HTR-8/SVneo (cell line): ENCODE measurements at places on chromosomes 12 and 14.
A peak's percentile ranks its signal among the peaks of the same experiment; 100 is the strongest.

DNA sequence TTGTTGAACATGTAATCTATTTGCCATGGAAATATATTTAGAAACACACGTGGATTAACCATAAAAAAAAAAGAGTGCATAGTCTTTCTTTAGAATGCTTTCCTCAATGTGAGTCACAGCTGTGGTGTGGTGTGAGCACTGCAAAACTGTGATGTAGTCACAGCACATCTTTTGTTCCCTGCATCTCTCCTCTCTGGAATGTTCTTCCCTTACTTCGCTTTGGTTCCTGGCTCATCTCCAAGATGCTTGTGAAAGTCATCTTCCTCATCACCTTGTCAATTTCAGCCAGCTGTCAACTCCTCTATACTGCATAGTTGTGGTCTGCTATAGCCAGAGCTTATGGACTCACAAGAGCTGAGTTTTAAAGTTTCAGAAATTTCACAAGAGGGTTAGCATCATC, 60.2 kb downstream of the STAB2 start:
- no peak for DNase-seq

GRCh38 chr14:76385435-76385834, 9.5 kb downstream of the ESRRB start:
- DNase-seq = no peak

- DNase-seq = no peak
Observed at GRCh38 chr12:76740501-76740900, 23.4 kb upstream of the ZDHHC17 start.

DNA sequence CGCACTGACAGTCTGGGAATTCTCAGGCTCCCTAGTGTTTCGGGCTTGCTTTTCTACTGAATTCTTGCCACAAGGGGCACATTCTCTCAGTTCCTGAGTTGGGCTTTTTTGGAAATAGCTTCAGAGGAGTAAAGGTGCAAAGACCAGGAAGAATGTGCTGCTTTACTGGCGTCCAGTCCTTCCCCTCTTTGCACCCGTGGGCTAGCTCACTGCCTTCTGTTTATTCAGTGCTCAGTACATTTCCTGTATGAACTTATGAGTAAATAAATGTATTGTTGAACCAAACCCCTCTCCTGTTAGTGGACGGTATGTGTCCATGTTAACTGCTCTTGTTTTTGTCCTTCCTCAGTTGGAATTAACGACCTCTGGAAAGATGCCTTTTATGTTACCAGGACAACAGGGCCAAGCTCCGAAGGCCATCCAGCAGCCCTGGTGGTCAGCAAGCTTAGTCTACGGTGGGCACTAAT, 24.0 kb downstream of the GSG1 start:
- no peak for DNase-seq

DNA sequence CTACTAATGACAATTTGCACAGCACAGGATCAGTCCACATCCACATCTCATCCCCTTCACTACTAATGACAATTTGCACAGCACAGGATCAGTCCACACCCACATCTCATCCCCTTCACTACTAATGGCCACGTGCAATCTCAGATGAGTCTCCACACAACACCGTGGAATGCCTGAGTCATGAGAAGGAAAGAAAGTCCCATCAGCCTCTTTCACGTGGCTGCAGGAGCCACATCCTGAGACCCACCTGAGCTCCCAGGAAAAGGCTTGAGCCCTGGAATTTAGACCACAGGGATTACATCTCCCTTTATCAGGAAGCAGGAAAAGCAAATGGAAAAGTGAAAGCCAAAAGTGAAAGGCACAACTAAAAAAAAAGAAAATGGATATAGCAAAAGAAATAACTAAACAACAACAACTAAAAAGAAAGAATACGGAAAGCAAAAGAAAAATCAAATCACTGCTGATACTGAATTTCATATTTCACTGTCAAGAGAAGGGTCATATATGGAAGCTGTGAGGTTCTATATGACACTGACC, 1300.5 kb downstream of the TMEM121 start:
- no peak for DNase-seq

DNA sequence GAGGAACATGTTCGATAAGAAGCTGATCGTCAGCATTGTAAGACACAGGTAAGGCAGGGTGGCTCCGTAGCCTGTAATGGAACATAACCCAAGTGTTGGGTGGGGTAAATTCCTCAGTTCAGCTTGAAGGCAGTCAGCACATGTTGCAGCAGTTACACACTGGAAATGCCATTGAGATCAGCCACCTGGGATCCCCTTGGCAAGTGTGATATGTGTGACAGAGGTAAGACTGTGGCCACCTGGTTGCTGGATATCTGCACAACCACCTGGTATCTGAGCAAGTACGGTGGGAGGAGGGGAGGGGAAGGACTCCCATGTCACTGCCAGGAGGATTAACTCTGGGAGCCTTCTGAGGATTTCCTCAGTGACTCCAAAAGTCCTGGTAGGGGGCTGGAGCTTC, 158.0 kb upstream of the CAND1 start:
- DNase-seq = no peak

DNA sequence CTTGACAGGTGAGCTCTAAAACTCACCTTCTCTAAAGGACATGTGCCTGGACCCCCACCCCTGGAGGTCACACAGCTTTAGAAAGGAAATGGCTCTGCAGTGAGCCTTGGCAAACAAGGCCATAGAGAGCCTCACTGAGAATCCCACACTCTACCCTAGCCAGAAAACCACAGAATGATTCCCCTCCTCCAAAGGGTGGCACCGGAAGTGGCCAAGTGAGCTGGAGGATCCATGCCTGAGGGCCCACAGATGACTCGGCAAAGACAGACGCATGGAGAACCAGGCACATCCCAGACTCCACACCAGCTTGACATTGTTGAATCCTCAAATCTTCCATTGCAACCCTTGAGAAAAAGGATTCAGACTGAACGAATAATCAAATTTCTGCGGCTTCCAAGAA, 54.2 kb upstream of the PTHLH start:
- peak; percentile 75 for DNase-seq

- DNase-seq = no peak
Observed at GRCh38 chr12:67991158-67991557, 1.9 kb downstream of the IFNG-AS1 start.

DNA sequence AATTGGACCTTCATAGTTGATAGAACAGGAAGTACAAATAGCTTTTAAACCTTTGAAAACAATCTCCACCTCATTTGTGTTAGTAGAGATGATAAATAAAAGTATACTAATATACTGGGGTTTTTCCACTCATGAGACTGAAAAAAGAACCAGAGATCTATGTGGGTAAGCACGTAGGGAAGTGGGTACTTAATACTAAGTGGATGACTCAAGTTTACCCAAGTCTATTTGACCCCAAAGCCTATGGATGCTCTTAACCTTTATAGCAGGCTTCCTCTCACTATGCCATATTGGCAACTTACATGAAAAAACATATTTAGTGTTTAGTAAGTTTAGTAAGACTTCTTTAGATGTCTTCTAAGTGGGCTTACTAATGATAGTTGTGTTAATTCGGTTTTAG, 49.2 kb upstream of the CHPT1 start:
- DNase-seq = no peak

DNA sequence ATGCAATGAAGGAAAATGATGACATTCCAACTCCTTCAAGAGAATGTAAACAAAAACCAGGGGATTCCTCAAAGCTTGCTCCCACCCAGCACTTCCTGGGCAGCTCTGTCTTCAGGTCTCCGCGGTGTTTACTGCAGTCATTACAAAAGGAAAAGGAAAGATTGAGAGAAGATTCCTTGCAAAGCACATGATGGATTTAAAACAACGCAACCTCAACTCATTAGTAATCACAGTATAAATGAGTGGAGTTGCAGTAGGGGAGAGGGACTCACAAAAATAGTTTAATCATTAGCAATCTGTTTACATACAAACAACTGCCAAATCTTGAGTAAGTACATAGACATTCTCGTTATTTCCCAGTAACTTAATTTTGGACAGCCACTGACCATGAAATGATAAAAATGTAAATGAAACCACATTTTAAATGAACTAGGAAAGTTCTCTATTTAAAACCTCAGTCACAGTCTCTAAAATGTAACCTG, 49.7 kb upstream of the OVCH1 start:
- DNase-seq = no peak

DNA sequence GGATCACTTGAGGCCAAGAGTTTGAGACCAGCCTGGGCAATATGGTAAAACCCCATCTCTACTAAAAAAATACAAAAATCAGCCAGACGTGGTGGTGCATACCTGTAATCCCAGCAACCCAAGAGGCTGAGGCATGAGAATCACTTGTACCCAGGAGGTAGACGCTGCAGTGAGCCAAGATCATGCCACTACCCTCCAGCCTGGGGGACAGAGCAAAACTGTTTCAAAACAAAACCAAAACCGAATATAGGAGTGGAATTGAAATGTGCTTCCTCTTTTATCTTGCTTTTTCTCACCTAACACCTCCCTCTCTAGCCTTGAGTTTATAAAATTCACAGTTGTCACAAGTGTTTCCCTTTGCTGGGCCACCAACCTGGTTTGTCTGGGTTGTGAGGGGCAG, 181.9 kb downstream of the PAH start:
- no peak for DNase-seq

DNA sequence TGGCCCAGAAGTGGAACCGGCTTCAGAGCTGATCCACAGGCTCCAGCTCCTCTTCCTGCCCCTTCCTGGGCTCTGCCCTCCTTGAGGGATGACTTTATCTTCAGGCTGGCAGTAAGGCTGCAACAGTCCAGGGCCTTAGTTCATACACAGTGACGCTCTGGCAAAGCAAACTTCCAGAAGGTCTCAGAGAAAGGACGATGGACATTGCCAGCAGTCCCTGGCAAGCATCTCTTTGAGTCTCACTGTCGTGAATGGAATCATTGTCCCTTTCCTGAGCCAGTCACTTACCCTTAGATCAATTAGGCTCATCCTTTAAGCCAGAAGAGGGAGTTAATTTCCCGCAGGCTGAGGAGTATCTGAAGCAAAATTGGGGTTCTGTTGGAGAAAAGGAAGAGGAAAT, 8.6 kb downstream of the AK7 start:
- no peak for DNase-seq

GRCh38 chr12:116441292-116441691, 117.9 kb upstream of the MAP1LC3B2 start:
- no peak for DNase-seq

GRCh38 chr12:108527166-108527496, 12.1 kb downstream of the FICD start:
- DNase-seq = no peak

GRCh38 chr12:26396402-26396801, 201.0 kb downstream of the SSPN start:
- DNase-seq = no peak

DNA sequence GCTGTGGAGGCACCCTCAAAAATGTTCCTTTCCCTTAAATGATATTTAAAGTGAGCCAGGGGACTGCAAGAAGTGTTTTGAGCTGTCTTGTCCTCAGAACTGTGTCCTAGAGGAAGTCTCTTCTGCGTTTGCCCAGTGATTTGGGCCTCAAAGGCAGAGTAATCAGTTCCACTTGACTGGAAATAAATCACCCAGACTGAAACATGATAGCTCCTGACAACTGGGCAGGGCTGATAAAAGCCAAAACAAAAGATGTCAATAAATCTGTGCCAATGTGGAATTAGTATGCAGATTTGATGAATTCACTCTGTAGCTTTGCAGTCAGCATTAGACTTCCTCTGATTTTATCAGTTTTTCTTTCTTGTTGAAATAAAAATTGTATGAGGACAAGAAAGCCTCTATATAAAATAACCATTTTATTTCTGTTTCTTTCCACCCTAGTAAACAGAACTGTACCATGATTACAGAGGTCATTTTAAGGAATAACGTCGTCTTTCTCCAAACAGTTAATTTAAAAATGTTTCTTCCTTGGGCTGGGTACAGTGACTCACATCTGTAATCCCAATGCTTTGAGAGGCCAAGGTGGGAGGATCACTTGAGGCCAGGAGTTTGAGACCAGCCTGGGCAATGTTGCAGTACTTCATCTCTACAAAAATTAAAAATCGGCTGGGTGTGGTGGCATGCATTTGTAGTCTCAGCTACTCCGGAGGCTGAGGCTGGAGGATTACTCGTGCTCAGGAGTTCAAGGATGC, 180.8 kb downstream of the ERC1 start:
- DNase-seq = peak; percentile 30

DNA sequence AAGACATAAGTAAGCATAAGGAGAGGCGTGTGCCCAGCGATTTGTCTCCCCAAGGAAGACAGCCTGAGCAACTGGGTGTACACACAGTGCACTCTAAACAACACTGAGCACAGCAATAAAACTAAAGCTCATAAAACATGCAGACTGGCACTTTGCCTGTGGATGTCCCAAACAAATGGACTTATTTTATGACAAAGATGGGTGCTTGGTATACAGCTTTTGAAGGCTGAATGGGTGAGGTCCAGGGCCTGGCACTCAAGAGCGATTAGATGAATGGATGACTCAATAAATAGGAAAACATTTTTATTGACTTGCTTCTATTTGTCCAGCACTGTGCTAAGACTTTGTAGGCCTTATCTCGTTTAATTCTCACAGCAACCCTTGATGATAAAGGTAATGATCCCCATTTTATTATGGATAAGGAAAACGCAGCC, 28.5 kb downstream of the LGMN start:
- DNase-seq = no peak

GRCh38 chr12:101749657-101750056, 10.4 kb upstream of the SYCP3 start:
- no peak for DNase-seq

DNA sequence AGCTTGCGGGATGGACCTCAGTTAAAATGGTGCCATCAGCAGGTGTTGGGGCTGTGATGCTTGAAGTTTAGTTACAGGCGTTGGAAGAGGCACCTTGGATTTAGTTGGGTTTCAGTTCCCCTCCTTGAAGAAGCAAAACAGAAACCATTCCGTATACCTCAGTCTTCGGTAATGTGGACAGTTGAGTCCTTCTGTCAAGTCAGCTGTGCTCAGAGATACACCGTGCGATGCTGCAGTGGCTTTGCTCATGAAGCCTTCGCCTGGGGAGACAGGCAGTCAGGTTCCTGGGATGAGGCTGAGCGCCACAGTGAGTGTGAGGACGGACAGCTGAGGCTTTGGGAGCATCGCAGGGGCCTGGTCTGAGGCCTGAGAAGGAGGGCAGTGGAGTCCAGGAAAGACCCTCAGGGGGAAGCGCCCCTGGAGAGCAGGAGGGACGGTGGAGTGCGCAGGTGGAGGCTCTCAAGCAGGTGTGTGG, 7.4 kb downstream of the RAN start:
- no peak for DNase-seq

DNA sequence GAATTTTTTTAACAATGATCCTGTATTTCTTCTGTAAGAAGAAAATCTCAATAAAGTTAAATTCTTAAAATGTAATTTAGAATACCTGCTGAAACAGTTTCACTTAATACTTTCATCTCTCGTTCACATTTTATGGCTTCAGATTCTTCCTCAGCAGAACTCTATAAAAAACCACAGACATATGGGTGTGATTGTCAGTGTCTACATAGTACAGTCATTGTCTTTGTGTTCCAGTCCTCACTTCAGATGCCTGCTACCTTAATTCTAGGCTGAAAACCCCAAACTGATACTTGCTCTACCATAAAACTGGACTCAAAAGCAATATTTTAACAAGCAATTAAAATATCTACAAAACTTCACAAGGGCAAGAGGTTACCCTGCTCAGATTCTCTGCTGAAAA, 71.8 kb downstream of the DNAI7 start:
- DNase-seq = no peak
